SJSA1 (cell line): ENCODE measurements at places on chromosomes 6 and 20. TPM values are rescaled to one million over a fixed set of nuclear protein-coding genes. Genes with fewer than 3 reads are reported as not detected.

DNA sequence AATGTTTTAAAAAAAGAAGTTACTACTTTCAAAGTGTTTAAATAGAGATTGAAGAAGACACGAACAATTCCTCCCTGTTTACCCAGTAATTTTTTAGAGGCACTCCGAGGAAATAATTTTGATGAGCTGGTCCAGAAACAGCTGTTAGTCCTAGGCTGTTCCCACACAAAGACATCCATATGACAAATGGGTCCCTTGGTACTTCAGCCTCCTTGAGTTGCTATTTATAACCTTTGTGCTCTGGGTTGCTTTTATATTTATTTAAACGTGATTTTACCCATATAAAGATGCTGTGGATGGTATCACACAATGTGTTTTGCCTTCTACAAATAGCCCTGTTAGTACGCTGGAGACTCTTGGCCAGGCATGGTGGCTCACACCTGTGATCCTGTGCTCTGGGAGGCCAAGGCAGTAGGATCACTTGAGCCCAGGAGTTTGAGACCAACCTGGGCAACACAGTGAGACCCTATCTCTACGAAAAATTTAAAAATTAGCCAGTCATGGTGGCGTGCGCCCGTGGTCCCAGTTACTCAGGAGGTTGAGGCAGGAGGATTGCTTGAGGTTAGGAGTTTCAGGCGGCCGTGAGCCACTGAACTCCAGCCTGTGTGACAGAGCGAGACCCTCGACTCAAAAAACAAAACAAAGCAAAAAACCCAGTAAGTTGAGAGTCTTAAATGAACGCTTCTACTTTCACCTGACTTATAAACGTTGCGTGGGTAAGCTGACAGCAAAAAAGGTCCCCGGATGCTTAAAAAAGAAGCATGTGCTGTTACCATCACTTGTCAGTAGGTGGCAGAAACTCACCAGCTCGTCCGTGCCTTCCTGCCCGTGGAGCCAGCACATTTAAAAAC lies 56.9 kb upstream of the ARMH2 start:
- peak; percentile 52 for DNase-seq

GRCh38 chr20:62214067-62214466 lies 6.0 kb downstream of the HRH3 start:
- DNase-seq, result no peak

- no peak for DNase-seq
Measured at GRCh38 chr6:170223718-170224693, 66.9 kb downstream of the DLL1 start.

DNA sequence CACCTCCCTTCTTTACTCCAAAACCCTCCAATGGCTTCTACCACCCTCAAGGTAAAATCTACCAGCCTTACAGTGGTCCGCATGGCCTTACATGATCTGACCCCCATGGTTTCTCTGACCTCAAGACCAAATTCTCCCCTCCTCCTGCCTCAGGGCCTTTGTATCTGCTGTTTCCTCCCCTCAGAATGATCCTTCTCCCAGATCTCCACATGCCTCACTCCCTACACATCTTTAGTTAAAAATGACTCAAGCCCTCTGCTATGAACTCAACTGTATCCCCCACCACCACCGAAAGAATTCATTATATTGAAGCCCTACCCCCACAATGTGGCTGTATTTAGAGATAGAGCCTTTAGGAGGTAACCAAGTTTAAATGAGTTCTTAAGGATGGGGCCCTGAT lies 4.1 kb downstream of the SLC23A2 start:
- no peak for DNase-seq

GRCh38 chr6:12369781-12370262 lies 79.7 kb downstream of the EDN1 start:
- DNase-seq, result no peak

- no peak for DNase-seq
Measured at GRCh38 chr6:89932245-89932802, 38.1 kb downstream of the GJA10 start.

DNA sequence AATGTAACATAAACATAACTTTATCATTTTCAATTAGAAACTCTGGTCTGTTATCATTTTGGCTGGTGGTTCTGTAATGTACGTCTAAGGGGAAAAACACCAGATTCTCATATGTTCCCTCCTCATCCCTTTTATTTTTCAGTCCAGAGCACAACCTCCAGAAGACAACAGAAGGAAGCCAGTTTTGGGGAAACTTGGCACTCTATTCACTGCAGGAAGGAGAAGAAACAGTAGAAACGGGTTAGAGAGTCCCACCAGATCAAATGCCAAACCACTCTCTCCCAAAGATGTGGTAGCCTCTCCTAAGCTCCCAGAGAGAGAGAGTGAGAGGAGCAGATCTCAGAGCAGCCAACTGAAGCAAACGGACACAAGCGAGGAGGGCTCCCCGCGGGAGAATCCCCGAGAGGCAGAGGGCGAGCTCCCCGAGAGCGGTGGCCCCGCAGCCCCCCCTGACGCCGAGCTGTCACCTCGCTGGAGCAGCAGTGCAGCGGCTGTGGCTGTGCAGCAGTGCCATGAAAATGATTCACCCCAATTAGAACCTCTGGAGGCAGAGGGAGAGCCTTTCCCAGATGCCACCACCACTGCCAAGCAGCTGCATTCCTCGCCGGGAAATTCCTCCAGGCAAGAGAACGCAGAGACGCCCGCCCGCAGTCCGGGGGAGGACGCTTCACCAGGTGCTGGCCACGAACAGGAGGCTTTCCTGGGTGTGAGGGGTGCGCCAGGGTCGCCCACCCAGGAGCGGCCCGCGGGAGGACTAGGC lies 117.8 kb downstream of the RTN4IP1 start:
- peak; percentile 72 for DNase-seq

GRCh38 chr20:63009988-63010769 lies 3.4 kb upstream of the BHLHE23 start:
- no peak for DNase-seq

DNA sequence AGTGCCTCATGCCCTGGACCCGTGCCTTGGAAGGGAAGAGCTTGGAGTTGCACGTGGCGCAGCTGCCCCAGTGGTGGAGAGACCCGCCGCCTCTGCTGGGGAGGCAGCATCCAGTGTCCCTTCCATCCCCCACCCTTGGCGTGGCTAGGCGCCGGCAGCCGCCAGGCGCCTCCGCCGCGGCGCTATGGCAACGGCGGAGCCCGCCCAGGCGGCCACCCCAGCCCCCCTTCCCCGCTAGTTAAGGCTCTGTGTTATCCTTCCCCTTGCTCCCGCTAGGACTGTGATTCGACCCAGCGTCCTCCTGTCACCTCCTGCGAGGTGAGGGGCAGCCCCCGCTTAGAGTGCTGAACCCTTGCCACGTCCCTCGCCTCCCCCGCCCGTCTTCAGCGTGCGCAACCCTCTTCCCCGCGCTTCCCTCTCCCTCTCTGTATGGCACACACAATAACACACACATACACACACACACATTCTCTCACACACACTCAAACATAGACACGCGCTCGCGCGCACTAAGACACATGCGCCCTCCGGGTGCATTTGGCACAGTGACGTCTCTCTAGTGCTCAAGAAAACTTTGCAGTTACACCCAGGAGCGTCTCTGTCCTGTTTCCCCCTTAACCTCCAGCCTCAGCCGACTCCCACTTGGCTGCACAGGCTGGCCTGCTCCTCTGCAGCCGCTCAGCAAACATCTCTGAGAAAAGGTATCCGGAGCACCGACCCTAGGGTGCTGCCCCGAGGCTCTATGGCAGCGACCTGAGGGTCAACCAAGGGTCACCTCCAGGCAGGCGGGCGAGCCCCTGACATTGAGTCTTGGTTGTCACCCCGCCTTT lies 8.5 kb downstream of the GRIK2 start:
- DNase-seq, result no peak

DNA sequence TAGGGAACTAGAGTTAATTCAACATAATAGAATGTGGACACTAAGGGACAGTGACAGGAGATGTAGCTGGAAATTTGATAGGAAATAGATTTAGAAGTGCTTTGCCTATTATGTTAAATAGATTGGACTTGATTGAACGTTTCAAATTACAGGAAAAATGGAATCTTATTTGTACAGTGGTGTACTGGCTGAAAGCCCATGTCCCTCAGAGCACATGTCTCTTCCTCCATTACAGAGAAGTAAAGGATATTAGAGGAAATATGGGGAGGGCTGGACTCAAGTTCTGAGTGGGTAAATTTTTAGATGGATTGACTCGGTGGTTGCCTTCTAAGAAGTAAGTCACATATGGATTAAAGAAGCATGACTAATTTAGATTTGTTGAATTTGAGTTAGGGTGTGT lies 11.4 kb downstream of the PKIB start:
- DNase-seq, result no peak

DNA sequence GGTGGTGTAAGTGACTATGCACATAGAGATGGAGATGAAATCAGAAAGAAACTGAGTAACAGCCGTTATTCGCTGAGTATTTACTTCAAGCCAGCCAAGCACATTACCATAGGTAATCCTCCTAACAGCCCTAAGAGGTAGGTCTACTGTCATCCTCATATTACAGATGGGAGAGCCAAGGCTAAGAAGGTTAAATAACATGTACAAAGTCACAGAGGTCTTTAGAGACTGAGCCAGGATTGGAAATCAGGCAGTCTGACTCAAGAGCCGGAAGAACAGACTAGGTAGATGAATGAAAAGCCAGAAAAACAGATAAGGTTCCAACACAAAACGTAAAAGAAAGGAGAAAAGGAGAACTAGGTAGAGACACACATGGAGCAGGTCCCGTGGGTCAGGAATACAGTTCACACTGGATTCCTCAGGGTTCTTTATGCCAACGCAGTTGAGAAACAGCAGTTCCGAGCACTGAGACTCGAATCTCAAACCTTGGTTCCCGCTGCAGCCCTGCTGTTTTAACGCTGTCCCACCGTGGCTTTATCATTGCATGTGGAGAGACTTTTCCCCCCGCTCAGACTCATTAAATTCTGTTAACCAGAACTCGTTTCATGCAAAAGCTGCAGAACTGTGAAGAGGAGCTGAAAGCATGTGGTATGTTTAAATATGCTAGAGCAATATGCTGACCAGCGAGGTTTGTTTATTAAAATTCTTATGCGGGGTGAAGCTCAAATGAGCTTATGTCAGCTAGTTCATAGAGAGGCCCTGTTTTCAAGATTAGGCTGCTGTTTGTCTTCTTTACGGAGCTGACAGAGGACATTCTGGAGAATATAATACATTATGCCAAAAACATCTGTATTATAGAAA lies 537.9 kb downstream of the CD83 start:
- DNase-seq, result no peak

DNA sequence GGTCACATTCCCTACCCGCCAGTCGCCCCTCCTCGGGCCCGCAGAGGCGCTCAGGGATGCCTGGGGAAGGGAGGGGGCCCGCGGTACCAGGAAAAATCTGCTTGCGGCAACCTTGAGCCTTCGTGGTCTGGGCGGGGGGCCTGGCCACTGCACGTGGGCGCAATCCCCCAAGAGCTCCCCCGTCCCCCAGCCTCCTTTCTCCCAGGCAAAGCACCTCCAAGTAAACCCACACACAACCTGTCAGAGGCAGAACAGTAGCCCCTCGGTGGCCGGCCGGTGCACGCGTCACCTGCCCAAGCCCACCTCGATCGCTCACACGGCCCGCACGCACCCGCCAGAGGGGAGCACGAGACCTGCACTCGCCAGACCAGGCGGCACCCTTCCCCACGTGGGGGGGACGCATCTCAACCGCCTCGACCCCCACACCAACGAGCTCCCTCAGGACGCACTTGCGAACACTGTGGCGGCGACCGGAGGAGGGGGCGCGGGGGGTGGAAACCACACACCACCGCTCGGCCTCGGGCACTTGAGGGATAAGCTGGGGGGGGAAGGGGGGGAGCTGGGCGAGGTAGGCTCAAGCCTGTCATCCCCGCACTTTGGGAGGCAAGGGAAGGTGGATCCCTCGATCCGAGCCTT lies 1955.7 kb upstream of the DEFB115 start:
- no peak for DNase-seq

DNA sequence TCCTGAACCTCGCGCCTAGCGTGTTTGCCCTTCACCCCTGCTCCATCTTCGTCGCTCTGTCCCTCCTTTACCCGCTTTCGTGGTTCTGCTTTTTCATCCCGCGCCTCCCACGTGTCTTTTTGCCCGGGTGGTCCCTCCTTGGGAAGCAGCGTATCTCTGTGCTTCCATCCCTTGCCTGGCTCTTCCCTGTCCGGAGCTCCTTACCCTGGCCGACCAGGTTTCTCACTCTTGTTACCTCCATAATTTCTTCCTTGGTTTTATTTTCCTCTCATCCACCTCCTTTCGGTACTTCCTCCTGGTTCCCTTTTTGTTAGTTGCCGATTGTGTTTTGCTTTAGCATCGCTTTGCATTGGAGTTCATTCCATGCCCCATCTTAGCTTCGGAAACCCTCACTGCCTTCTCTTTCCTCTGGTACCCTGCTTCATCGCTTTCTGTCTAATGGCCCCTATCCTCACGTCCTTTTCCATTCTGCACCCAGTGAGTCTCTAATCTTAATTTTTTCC lies 735 bp downstream of the FAM135A start:
- DNase-seq, result peak; percentile 43

DNA sequence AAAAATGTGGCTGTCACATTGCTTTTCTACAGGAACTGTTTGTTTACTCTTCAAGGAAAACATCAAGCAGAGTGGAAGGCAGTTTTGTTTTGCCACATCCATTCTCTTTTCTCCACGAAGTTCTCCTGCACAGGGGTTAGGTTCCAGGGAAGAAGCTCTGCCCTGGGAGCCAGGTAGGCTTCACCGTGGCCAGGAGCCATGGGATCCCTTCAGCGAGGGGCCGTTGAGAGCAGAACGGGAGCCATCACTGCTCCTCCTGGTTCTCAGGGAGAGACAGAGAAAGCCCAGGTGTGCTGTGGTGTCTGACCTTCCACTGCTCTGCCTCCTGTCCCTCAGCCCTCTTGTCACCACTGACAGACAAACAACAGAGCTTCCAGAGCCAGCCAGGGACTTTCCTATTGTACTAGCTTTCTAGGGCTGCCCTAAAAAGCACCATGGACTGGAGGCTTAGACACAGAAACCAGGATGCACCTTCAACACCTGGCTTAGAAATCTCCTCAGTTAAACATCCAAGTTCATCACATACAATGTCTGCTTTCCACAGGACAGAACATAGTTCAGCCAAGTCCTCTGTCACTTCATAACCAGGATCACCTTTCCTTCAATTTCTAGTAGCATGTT lies 75.6 kb upstream of the SLC22A23 start:
- peak; percentile 28 for DNase-seq

DNA sequence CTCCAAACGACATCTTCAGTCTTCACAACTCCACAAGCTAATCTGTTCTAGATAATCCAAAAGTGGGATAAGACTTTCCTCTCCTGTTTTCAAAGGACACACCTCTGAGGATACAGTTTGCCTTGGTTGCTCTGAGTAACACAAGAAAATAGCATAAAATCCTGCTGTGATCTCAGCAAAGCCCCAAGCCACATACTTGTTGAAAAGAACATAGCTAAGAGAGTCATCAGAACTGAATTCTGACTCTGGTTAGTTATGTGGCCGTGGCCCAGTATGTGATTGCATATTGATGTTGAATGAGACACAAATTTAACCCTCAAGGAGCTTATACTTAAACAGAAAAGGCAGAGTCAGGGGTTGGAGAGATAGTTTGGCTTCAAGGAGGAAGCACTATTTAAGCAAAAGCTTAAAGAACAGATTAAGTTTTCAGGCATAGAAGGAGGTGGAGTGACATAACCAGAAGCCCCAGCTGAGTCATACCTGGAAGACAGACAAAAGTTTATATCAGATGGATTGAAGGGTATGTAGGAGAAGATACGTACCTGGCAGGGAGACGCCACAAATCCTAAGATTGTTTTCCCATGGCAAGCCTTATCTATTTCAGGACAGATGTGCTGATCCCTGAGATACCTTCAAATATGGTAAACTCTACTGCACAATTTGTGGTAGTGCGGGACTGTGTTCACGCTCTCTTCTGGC lies 41.2 kb downstream of the OPN5 start:
- DNase-seq, result no peak

HLA-DQB1 gene
- total RNA-seq, result not detected in 2 replicates

SGK2 gene
- total RNA-seq, result not detected in 2 replicates

MYBL2 gene
- 73.6 and 80.8 TPM in 2 replicates for total RNA-seq

HLA-DRB1 gene
- total RNA-seq, result not detected in 2 replicates

ATP6V1G2 gene
- 0.13 TPM in 1 of 2 replicates, not detected in the other for total RNA-seq

CDC40 gene
- 32.5 and 36.2 TPM in 2 replicates for total RNA-seq
